Activated CD8-positive, alpha-beta memory T cell treated with anti-CD3 and anti-CD28 coated beads for 48 hours (primary cell): ENCODE measurements at places on chromosomes 16 and 17.

DNA sequence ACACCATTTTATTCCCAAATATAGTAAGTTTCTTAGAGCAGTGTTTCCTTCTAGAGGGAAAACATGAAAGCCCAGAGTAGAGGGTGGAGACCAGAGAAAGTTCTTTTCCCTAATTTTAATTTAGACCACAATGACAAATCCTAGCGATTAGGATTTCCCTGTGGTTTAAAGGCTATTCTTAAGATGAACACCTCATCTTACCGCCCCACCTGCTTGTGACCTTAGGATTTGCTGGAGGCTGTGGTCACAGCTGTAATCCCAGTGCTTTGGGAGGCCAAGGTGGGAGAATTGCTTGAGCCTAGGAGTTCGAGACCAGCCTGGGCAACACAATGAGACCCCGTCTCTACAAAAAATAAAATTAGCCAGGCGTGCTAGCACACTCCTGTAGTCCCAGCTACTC is 51.1 kb downstream of the GPRC5B start:
- DNase-seq: no peak

DNA sequence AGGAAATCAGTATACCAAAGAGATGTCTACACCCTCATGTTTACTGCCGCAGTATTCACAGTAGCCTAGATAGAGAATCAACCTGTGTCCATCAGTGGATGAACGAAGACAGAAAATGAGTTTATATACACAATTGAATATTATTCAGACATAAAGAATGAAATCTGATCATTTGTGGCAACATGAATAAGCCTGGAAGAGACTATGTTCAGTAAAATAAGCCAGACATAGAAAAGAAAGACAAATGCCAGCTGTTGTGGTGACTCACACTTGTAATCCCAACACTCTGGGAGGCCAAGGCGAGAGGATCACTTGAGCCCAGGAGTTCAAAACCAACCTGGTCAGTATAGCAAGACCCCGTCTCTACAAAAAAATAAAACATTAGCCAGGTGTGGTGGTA is 16.1 kb downstream of the NUDT16L1 start:
- no peak for DNase-seq

DNA sequence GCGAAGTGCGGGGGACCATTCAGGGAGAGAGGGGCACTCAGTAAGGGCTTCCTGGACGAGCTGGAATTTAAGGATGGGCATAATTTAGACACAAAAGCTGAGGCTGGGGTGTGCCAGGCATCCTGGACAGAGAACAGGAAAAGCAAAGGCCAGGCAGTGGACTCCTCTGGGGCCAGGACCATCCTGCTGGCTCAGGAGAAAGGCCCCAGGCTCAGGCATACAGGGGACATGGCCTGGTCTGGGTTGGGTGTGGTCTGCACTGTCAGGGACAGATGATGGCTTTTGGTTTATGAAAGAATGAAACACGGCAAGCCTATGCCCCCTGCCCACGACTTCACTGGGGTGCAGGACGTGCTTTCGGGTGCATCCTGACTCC is 48.9 kb upstream of the DOC2B start:
- no peak for DNase-seq

DNA sequence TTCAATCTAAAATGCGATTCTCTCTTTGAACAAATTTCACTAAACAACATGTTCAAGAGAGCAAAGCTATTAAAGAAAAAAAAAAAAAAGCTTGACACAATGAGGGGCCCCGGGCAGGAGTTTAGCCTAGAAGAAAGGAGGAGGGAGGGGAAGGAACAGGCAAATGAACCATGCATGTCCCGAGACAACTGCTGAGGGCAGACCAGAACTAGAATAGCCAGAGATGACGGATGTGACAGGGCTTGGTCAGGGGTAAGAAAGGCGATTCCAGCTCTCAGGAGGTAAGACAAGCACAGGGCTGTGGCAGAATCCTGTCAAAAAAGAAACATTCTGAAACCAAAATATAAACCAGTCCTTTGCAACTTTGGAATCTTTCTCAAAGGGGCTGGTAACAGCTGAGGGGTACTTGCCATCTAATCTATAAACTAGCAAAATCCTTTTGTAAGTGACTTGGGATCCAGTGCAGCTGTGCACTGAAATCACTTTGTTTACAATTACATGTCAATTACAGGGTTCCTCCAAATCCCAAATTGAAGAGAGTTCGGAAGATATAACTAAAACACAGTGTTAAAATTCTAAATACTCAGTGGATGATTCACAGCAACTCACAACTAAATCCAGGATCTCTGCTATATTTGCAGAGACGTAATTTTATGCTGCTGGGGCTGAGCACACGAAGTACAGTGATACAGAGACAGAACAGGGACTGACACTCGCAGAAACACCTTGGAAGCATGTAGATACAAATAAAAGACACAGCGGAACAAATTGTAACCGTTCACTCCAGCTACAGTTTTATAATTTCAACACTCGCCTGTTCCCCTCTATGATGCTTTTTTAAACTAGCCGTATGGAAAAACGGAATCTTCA is 567.4 kb upstream of the ZFHX3 start:
- DNase-seq: no peak

GRCh38 chr17:45336390-45337182 is 19.8 kb upstream of the MAP3K14 start:
- DNase-seq: no peak
